ENCODE measurements at places on chromosomes 11 and 22.
A peak's percentile ranks its signal among the peaks of the same experiment; 100 is the strongest.

- no peak for DNase-seq
These were observed 13.2 kb downstream of the MMP3 start for GRCh38 chr11:102830001-102830727.

DNA sequence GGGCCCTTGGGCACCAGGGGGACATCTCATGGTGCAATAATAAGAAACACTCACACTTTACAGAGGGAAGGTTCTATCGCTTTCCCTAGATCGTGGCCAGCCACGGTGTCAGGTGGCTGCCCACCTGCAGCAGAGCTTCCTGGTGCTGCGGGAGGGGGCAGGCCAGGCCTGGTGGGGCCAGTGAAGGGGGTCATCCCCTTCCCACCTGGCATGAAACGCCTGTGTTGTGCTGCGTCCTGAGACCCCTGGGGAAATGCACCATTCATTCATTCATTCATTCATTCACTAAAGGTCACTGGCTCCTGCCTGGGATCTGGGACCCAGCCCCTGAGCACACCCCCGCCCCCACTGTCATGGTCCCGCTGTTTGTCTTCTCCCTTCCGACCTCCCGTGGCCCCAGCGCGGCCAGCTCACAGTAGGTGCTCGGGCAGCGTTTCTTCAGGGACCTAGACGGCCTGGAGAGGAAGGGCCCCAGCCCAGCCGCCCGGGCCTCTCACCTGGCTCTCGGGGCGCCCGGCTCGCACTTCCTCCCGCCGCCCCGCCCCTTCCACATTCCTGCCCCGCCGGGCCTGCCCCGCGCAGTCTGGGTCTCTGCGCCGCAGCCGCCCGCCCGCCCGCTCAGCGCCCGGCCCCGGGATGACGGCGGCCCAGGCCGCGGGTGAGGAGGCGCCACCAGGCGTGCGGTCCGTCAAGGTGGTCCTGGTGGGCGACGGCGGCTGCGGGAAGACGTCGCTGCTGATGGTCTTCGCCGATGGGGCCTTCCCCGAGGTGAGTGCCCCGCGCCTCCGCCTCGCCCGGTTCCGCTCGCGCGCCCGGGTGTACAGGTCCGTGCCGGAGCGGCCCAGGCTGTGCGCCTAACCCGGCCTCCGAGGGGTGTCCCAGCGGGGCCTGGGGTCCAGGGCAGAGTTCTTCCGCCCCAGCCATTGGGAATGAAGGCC, at the start of gene RHOD:
Gene RHOD (plus strand): TSS at position 581 of the 938 bp plus-strand sequence. CDS start 56 bp downstream, at position 637.
- peak; percentile 60 for DNase-seq

- peak; percentile 63 for DNase-seq
These were observed 101.1 kb upstream of the SLC22A12 start for GRCh38 chr11:64489831-64490441.

- no peak for DNase-seq
These were observed 29.8 kb downstream of the LIF start for GRCh38 chr22:30216710-30217109.

- DNase-seq: no peak
These were observed 597.4 kb downstream of the LUZP2 start for GRCh38 chr11:25094085-25094802.

DNA sequence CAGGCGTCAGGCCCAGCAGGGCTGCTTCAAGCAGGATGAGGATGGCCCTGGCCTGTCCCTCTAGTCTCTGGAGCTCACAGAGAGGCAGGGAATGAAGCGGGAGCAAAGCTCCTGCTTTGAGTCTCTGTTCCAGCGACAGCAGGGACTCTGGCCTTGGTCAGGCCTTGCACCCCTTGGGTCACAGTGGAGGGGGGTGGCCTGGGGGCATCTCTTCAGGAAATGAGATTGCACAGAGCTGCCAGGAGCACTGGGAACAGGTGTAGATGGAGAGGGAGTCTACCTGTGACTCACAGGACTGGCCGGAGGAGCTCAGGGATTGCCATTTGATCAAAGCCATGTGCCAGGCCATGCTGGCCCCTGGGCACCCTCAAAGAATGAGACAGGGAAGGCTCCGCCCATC, 1.6 kb downstream of the ANO1 start:
- no peak for DNase-seq

DNA sequence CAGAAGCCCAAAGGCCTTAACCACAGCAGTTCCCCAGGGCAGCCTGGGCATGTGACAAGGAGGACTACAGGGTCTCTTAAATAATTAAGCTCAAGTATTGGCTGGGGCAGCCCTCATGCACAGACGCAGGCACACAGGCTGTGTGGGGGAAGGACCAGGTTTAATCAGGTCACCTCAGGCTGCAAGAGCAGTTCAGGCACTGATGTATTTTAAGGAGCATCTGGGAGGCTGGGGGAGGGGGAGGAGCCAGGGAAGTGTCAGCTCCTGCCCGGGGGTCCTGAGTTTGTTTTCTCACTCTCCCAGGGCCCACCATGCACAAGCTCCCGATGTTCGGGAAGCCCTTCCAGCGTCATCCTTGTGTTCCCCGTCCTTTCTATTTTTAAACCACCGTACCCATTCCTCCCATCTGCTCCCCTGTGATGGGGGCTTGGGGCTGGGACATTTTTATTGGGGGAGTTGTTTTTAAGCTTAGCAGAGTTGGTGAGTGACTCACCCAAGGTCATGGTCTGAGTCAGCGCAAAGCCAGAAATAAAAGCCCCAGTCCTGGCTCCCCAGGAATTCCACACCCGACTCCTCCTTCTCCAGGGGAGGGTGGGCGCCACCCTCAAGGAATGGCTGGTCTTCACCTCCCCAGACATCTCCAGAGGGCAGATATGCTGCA, 2.4 kb downstream of the CSDC2 start:
- no peak for DNase-seq

- DNase-seq: no peak
These were observed 2.1 kb downstream of the PAMR1 start for GRCh38 chr11:35523331-35523768.

DNA sequence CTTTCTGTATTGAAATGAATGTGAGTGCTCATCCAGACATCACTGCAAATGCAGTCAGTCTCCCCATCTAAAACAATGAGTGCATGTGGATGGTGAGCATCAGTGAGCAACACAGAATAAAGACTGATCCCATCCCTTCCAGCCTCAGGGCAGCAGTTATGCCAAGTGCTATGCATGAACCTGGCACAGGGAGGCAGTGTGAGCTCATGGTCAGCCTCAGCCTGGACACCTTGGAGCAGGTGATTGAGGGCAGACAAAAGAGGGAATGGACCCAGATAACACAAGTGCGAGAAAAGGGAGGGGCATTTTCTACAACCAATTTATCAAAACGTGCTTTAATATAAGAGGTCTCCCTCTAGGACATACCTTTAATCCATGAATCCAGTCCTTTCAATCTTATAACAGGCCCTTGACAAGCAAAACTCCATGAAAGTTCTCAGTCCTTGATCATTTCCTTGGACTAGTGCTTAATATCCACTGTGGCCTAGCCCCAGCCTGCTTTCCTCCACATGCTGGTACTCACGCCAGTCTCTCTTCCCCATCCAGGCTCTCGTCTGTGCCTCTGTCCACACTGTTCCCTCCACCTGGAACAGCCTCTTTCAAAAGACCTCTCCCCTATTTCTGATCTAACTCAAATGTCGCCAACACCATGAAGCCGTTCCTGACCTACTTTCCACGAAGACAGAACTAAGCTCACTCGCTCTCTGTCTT, 50.5 kb upstream of the LRRC55 start:
- peak; percentile 19 for DNase-seq

GRCh38 chr22:27453725-27454124, 347.8 kb downstream of the MN1 start:
- DNase-seq: no peak

- DNase-seq: no peak
These were observed 3.3 kb upstream of the DDI1 start for GRCh38 chr11:104033134-104033533.

DNA sequence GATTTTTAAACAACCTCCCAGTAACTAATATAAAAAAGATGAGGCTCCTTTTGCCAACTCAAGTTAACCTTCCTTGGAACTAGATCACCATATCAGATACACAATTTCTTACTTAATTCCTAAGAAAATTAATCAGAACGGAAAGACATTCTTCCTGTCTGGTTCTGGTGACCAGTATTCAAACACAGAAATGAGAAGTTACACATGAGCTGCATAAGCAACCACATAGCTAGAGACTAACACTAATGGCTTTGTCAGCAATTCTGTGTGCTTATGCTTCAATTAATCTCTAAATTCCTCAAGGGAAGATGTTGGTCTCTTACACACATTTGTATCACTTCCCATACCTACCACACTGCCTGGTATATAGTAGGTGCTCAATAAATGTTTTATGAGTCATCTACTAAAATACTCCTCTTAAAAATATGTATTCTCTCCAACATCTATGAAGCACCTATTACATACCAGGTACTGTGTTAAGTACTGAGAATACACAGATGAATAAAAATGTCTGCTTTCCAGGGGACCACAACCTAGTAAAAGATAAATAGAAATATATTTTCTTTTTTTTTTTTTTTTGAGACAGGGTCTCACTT, 54.5 kb downstream of the GAB2 start:
- no peak for DNase-seq

- DNase-seq: peak; percentile 24
These were observed 83.5 kb downstream of the C22orf31 start for GRCh38 chr22:28978158-28978557.

DNA sequence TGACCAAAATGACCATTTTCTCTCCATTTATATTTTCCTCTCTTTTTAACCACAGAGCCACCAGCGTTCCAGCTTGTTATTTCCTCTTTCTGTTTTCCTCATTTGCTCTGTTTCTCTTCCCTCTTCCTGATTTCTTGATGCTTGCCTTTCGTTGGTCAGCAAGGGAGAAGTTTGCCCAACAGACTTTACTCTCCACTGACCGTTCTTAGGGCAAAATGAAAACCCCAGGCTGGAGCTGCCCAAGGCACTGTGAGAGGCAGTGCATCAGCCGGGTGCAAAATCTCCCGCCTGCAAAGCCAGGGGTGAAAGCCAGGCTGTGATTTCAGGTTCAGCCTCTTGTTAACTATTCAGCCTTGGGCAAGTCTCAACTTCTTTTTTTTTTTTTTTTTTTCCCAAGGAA, 26.1 kb upstream of the APLP2 start:
- DNase-seq: no peak

DNA sequence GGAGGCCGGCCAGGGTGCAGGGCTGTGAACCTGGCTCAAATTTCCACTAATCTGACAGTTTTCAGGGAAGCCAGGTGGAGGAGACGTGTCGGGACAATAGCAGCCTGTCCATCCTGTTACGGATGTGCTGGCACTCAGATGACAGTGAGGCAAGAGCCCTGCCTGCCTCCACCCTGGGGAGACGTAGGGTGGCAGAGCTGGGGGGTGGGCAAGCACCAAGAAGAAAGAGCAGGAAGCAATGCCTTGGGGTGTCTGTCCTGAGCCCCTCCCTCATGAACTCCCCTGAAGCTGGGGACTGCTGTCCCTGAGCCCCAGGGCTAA, 10.0 kb upstream of the TRIM29 start:
- DNase-seq: no peak

DNA sequence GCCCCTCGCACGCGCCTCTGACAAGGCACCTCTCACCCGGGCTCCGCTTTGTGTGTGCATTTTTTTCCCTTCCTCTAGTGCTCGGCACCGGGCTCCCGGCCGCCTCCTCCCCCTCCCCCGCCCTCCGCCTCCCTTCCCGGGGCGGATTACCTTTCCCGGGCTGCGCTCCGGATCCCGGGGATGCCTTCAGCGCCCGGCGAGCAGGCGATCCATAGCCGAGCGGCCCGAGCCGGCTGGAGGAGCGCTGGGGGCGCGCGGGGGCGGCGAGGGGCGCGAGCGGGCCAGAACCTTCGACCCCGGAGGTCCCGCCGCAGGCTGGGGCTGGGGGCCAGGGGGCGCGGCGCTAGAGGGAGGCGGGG, 282 bp downstream of the MPPED2 start:
- no peak for DNase-seq

DNA sequence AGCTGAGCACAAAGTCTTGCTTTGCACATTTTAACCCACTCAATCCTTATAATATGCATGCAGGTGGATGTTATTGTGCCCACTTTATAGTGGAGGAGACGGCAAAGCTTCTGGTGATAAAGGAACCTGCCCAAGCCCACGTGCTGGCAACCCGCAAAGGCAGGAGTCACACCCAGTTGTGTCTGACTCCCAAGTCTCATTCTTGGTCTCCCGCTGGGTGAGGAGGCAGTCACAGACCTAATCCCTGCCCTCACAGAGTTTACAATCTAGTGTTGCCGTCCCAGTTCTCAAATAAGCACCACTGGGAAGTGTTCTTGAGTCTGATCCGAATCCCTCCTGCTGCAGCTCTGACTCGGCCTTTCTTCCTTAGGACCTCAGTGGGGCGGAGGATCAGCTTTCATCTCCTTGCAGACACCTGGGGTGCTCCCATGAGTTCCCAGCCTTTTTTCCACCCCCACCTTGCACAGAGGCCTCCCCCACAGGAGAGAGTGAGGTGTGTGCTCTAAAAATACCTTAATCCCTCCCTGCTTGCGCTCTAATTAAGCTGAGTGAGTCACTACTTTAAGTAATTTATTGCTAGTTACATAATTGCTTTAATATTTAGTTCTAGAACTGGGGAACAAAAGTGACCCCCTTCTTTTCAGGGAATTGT, 15.1 kb downstream of the PDE2A start:
- DNase-seq: no peak

- no peak for DNase-seq
These were observed 59.9 kb upstream of the POU2AF1 start for GRCh38 chr11:111438846-111439520.

DNA sequence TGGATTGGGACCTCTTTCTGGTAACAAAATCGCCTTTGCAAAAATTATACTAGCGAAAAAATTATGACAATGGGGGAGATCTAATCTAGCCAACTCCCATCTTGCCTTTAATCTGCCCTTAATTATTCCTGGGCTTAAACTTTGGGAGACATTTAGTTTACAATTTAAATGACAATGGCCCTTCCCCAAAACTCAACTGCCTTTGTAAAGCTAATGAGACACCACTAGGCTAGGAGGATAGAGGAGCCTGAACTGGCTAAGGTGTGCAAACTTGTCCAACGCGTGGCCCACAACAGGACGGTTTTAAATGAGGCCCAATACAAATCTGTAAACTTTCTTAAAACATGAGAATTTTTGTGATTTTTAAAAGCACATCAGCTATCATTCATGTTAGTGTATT, 67.3 kb downstream of the RSF1 start:
- DNase-seq: no peak

DNA sequence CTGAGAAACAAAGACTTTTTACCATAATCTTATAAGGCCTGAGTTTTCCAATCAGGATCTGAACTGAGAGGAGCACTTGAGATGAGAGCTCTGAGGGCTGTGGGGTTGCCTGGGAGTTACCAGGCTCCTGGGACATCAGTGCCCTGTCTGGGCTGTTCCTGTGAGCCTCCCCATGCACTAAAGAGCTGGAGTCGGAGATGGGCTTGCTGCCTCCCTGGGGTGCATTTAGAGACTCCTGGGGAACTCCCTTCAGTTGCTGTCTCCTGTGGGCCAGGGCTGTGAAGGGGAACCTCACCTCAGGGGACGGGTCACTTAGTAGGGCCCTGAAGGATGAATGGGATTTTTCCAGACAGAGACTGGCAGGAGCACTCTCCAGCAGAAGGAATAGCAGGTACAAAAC, 33.3 kb downstream of the KCNC1 start:
- DNase-seq: no peak

DNA sequence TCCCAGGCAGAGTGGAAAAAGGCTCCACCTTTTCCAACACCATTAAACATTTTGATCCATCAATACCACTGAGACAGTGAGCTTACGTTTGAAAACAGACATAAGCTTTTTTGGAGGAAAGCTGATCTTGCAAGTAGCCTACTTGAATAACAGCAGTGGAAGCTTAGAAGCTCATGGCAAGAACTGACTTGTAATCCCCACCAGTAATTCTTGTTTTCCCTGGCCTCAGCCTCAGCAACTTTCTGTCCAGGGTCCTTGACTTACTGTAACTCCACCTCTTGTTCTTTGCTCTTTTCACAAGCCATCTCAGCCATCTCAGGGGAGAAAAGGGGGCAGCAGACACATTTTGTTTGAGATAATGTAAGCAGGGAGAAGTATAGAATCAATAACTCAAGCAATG, 12.3 kb upstream of the MPZL2 start:
- DNase-seq: no peak

All from activated T-cell treated with anti-CD3 and anti-CD28 coated beads, Interleukin-2, amount 50 U/mL, for 48 hours (primary cell).